Inflammatory macrophage treated with lipopolysaccharide for 4 hours (primary cell): ENCODE measurements at places on chromosomes 7 and 10.

GRCh38 chr10:80356989-80357850, 639 bp downstream of the DYDC2 start:
- DNase-seq = no peak

DNA sequence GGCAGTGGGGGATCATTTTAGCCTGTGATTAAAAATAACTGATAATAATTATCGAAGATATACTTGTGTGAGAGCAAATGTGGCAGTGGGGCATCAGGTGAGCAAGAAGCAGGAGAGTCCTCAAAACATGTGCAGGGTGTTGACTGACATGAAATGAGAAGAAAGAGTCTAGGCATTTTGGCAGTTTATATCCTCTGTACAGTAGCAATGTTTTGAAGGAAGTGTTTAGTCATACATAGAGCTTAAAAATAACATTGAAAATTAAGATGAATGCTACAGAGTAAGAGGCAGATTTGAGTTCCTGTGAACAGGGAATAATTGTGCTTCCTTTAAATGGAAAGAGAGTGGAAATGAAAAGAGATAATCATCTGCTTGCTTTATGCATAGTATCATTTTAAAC, 47.4 kb downstream of the VPS50 start:
- no peak for DNase-seq

GRCh38 chr10:116817780-116818343, 31.4 kb upstream of the ENO4 start:
- no peak for DNase-seq

GRCh38 chr7:32256811-32257210, 186.6 kb upstream of the PDE1C start:
- no peak for DNase-seq

DNA sequence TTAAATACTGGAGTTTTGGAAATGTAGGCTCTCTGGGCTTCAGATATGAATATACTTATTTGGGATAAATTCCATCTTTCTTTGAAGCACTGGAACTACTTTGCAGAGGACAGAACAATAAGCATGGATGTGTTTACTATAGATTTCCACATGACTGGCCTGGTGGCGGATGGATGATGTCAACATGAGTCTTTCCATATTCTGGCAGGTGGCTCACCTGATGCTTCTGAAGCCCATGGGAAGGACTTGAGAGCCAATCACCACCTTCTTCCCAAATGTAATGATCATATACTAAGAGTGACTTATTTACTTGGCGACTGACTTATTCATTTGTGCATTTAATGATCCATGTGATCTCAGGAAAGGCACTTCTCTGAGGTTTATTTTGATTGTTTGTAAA, 110.5 kb downstream of the FANK1 start:
- no peak for DNase-seq

GRCh38 chr10:67602268-67602950, 93.6 kb downstream of the CTNNA3 start:
- DNase-seq = no peak

DNA sequence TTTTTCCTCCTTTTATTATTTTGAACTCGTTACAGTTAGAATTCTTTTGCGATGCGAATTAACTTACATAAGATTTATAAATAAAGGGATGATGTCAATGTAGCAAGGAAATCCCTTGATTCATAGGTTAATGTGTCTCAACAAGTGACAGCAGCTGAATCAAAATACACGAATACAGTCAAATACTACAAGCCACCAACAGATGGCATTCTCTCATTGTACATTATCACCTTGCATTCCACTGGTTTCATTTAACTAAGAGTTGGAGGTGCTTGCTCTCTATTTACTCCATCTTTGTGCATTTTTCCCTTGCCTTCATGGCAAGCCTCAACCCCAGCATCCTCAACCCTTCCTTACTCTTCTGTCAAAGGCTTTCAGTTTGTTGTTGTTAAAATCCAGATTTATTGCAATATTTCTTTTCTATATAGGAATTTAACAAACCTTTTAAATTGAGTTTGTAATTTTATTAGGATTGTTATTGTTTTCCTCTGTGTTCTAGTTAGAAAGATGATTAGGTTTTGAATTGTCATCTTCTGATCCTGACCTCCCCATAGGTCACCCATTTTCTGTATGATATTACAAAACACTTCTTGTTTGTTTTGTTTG, 78.3 kb downstream of the SLC25A40 start:
- peak; percentile 62 for DNase-seq

DNA sequence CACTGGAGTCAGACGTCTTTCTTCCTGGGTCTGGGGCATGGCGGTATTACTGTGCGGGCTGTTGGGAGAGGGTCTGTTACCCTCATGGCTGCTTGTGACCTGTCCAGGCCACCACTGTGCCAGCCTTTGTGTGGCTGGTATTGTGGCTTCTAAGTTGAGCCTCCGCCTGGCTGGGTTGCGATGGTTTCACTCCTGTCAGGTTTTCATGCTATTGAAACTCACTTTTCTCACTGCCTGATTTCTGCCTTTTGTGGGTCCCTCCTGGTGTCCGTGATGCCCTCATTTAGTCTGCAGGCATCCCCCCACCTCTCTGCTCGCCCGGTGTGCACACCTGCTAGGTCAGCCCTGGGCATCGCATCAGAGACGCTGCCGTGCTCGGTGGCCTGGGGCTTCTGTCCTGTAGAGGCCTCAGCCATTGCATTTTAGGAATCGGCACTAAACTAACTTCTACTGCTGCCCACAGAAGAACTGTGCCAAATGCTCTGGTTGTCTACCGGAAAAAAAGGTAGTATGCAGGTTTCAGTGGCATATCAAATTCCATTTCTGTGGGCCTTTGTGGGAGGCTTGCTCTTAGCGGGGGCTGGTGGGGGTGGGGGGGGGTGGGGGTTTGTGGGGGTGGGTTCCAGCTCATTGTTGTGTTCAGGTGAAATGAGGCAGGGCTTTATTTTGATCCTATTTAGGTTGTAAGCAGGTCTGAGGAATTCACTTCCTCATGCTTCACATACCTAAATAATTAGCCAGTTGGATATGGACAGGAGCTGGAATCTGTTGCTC, 64.3 kb downstream of the MGMT start:
- no peak for DNase-seq
